Central memory CD4-positive, alpha-beta T cell (primary cell): ENCODE measurements at places on chromosomes 6 and 20.

- DNase-seq: no peak
These were observed 158.9 kb upstream of the OLIG3 start for GRCh38 chr6:137652961-137653705.

- no peak for DNase-seq
These were observed 808.3 kb downstream of the TFAP2A start for GRCh38 chr6:9606435-9607134.

GRCh38 chr20:6829510-6830116 is 62.1 kb downstream of the BMP2 start:
- no peak for DNase-seq

GRCh38 chr6:123764722-123765121 is 38.9 kb upstream of the NKAIN2 start:
- no peak for DNase-seq

- no peak for DNase-seq
These were observed 9.9 kb upstream of the ARHGAP40 start for GRCh38 chr20:38591474-38592410.

DNA sequence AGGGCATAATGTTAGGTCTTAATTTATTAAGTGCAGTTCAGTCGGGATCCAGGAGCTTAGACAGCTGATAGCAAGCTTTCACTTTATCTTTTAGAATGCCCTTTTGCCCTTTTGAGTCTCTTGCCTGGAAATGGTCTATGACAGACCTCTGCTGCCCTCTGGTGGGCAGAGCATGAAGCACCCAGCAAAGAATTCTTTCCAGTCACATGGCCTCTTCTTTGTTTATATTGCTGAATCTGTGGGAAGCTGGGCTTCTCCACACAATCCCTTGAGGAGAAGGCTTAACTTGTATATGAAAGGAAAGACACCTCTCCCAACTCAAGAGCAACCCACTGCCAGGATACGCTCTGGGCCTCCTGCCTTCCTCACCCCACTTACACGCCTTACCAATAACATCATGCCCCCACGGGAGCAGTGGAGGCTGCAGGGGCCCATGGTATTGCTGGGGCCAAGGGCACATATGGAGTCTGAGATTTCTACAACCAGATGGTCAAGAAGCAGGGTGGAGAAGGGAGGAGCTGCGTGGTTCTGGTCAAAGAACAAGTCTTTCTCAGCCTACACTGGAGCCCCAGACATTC is 20.4 kb downstream of the WFDC3 start:
- DNase-seq: peak; percentile 71

- DNase-seq: no peak
These were observed 31.9 kb downstream of the C6orf89 start for GRCh38 chr6:36917541-36918193.

DNA sequence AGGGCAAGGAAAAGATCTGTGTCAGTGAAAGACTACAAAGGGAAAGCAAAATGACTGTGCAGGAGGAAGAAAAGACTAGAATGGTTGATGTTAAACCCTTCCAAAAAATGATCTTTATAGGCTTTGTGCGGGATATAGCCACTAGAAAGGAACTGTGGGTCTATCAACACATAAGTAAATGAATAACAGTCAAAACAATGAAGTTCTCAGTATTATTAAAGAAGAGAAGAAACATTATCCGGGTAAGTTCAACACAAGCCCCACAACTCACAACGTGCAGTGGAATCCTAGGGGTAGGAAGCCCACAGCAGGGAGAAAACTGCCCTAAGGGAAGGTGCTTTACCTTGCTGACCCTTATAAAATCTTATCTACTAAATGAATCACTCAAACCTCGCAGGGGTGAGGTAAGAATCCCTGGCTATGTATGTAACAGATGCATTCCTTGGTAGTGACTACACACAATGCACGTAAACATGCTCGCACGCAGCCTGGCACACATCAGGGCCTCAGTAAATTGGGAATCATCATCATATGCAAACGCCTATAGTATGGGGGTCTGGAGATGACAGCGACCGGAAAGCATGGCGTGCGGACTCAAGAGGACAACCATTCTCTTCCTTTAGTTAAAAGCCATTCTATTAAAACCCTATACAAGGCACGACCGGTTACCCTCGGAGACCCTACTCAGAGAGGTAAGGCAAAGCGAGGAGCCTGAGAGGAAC is 11.3 kb downstream of the TFAP2A start:
- DNase-seq: no peak

DNA sequence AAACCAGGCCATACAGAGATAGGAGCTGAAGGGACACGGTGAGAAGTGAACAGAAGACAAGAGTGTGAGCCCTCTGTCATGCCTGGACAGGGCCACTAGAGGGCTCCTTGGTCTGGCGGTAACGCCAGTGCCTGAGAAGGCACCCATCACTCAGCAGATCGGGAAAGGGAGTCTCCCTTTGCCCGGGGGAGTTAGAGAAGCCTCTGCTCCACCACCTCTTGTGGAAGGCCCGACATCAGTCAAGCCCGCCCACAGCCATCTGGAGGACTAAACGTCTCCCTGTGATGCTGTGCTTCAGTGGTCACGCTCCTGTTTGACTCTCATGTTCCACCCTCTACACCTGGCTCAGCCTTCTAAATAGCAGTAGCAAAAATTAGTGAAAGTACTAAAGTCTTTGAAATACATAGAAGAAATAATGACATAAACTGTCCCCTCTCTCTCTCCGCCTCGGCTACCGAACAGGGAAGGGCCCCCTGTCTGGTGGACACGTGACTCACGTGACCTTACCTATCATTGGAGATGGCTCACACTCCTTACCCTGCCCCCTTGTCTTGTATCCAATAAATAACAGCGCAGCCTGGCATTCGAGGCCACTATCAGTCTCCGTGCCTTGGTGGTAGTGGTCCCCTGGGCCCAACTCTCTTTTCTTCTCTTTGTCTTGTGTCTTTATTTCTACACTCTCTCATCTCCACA is 66.7 kb downstream of the RPP21 start:
- DNase-seq: peak; percentile 48

GRCh38 chr6:82568290-82568993 is 204.8 kb downstream of the TPBG start:
- DNase-seq: no peak

DNA sequence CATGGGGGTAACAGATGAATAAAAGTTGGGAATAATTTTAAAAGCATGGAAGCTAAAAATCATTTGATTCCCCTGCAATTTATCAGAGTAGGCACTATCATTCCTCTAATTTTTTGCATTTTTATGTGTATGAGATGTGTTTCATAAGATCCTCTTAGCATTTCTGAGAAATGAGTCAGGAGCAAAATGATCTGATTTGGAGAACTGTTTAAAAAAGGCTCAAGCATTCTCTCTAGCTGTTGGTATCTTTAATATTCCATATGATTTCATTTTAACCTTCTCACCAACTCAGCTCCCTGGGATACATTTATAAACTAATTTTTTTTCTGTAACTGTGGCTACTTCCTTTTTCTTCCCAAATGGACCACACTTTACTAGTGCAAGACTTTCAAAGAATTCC is 60.9 kb downstream of the MCHR2 start:
- DNase-seq: no peak

- DNase-seq: no peak
These were observed 3.6 kb upstream of the MTCL3 start for GRCh38 chr6:127522714-127523113.

DNA sequence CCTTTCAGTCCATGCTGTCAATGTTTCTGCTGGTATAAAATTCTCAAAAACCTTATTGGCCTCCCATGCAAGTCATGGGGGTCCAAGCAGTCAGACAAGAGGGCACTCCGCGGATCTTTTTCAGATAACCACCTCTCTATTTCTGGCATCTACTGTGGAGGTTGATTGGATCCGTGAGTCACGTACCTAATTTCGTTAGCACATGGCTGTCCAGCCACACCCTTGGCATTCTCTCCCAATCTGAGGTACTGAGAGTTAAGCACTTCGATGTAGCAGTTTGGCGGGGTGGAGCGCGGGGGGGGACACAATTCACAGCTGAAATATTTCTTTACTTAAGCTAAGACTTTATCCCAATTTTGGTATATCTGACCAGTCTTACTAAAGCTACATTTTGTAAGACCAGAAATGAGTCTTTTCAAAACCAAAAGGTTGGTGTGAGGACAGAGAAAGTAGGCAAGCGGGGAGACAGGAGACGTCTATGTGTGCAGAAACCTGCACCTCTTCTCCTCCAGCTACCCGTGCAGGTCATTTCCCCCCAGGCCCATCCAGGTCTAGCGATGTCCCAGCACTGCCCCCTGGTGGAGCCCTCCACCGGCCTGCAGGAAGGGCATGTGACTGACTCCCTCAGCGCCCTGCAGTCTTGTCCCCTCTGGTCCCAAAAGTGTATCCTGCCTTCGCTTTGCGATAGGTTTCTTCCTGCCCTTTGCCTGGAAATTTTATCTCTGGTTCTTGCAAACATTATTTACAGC is 113.1 kb downstream of the ADAT2 start:
- DNase-seq: peak; percentile 21

DNA sequence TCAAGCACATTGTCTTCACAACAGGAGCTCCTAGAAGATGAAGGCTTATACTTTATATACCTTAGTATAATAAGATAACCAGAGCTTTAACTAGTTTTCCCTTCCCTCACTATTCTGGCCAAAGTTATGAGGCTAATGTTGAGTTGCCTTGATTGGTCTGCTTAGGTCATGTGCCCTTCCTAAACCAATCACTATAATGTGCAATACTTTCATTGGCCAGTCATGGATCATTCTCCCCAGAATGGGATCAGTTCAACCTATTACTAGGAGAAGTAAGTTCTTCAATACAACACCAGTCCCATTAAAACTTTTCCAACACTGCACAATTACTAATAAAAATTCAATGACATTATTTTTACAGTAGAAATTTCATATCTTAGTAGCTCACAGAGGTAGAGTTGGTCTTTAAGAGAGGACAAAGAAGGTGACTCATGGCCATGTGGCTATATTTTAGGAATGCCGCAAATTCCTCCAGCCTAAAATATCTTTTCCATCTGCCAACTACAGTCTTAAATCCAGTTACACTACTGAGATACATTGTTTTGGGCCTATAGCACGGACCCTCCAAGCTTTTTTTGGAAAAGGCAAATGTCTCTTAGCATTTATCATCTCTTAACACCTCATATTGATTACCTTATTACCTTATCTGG is 12.5 kb upstream of the POU3F2 start:
- DNase-seq: no peak

- no peak for DNase-seq
These were observed 169.8 kb downstream of the PTPRK start for GRCh38 chr6:128350416-128351254.

GRCh38 chr6:159505140-159505922 is 187.7 kb downstream of the SOD2 start:
- DNase-seq: no peak

DNA sequence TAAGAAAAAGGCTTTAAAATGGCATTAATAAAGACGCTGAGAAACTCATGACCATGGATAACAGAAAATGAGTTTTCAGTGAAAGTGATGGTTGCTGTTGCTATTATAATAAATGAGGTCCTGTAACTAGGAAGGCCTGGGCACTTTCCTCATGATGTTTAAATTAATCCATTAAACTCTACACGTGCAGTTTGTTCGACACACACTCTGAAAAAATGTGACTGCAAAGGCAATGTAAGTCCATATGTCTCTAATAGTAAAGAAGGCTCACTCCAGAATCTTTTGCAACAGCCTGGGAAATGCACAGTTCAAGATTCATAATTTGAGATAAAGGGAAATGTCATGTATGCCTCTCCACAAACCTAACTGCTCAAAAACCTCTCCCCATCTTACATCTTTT is 153.4 kb downstream of the COL12A1 start:
- DNase-seq: no peak

DNA sequence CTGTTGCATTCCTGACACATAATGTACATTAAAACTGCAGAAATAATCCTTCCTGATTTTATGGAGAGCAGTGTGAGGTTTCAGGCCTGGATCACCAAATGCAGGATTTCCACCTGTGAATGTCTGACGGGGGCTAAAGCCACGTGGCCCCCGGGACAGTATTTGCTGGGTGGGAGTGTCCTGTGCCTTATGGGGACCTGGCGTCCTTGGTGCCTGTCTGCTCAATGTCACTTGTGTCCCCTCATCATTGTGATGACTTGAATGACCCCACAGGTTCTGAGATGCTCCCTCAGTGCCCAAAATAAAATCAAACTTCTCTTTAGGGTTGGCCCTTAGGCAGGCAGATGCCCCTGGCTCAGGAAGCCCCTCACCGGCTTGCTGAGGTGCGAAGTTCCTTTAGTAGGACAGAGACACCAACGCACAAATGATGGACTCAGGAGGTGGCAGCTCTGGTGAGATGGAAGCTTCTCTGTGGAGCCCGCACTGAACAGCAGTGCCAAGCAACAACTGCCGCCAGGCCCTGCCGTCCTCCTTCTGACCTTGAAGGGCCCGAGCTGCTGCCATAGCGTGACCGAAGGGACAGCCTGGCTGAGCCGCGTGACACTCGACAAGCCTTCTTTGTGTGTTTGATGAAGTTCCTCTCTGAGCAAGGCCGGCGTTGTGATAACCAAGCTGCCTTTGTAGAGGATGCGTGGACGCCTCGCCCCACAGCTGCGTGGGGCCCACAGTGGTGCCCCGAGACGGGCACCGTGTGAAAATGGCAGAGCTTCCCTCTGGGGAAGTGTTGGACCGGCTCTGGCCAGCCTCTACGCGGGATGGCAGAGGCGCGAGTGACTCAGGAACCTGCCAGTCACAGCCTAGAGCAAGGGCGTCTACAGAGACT is 30.9 kb downstream of the FRMD1 start:
- no peak for DNase-seq

DNA sequence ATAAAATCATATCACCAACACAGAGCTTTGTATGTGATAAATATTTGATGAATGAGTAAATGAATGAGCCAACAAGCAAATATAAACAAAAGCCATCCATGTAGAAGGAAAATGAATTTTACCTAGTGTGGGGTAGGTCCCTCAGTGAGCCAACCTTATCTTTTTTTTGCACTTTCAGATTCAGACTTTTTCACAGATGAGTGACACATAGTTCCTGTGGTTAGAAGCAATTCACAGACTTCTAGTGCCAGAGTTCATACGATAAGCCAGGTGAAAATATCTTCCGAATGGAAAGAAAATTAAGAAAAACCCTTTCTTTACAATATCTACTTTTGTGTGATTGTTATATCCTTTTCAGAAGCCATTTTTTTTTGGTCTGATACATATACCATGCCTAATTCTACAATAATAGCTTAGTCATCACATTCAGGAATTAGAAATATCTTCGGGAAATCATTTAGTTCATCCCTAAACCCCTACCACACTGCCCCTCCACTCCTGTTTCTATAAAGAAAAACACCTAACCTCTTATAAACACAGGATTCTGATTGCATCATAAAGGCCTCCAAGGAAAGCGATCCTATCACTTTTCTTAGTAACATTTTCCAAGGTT is 82.7 kb upstream of the CNR1 start:
- no peak for DNase-seq

GRCh38 chr6:7190791-7191190 is 83.0 kb downstream of the RREB1 start:
- DNase-seq: no peak
